ENCODE measurements at places on chromosomes 11 and 22.

- DNase-seq, result no peak
Measured at GRCh38 chr11:133830931-133831907, 14.1 kb downstream of the SPATA19 start.

DNA sequence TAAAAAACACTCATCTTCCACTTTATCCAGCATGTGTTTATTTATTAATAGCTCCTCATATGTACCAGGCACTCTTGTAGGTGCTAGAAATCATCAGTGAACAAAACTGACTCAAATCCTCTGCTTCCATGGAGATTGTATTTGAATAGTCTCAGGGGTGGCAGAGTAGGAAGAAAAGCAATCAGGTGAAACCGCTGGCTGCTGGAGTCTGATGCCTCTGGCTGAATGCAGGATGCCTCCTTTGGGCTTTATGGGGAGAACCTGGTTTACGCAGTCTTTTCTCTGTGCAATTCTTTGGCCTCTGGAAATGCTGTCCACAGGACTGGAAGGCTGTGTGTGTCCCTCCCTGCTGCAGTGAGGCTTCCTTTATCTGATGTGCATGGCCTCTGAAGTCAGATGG, 12.8 kb upstream of the OSBP2 start:
- no peak for DNase-seq

DNA sequence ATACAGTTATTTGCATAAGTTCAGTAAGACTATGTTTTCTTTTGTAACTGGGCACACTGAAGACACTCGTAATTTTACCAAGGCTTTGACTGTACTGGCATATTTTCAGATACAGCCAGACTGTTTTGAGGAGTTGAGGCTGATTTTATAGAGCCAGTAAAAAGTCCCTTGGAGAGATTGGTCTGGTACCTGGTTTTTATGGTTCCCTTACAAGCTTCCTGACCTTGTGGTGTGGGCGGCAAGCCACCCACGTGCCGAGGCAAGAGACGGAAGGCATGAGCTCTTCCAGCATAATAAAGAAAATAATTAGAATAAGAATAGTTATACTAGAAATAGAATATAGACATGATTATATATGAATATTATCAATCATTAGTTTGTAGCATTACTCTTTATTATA, 11.3 kb upstream of the GSTP1 start:
- no peak for DNase-seq

DNA sequence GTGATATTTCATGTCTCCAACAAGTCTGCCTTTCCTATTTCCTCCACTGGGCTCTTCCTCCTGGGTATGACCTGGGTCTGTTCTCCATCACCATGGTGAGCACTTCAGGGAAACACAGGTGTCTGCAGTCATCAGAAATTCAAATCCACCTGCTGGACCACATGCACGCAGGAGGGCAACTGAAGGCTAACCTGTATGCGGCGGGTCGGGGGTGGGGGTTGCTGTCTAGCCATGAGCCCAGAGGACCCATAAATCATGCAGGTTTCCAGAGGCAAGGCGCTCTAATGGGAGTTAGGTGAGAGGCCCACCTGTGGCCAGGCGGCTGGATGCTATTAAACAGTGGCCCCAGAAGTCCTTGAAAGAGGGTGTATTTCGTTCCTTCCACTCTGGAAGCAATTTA, 11.1 kb upstream of the PAMR1 start:
- no peak for DNase-seq

GRCh38 chr11:117919341-117919740, 9.9 kb downstream of the TMPRSS13 start:
- no peak for DNase-seq

DNA sequence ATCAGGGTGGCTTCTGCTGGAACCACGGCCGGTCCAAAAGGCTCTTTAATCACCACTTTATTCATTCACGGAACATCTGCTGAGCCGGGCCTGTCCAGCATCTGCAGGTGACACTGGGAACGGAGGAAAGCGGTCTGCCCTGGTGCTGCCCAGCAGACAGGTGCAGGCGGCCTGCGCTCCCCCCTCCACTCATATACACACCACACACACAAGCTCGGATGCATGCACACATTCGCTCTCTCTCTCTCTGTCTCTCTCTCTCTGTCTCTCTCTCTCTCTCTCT, 736.9 kb downstream of the BRD1 start:
- no peak for DNase-seq

- peak; percentile 62 for DNase-seq
Measured at GRCh38 chr11:119175493-119176077, 7.1 kb downstream of the NLRX1 start.

DNA sequence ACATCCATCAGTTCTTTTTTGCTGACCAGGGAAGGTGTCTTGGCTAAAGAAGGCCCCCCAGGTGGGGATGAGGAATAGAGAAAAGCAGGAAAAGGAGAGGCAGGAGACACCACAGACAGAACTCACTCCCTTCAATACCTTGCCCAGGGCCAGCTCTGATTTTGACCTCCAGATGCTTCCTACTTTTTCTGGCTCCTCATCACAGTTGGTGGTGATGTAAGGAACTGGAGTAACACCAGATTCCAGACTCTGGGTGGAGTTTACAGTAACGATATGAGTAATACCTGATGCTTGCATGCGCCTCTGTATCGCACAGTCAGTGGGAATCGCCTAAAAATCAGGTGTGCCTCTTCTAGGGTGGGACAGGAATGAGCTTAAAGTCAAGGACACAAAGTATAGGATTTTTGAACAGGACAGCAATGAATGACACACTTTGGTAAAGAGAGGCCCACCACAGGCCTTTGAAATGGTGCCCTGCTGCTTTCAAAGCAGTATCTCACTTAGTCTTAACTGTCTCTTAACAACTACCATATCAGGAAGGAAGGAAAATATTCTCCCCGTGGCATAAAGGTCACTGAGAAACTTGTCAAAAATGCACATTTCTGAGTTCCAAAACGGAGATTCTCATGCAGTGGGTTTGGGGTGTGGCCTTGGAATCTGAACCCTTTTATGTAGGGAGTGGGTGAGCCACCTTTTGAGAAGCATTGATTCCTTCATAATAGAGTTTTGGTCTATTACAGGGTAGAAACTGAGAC, 140.8 kb downstream of the SNX19 start:
- DNase-seq, result peak; percentile 69

DNA sequence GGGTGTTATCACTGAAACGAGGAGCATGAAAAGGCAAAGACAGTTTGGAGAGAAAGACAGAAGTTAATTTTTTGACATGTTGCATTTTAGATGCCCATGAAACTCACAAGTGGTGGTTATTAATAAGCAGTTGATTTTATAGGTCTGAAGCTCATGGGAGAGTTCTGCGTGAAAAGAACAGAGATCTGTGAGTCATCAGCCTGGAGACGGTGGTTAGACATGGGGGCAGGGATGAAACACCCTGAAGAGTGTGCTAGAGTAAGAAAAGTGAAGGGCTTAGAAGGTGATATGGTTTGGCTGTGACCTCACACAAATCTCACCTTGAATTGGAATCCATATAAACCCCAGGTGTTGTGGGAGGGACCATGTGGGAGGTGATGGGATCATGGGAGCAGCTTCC, 289.1 kb upstream of the ISX start:
- DNase-seq, result no peak

GRCh38 chr11:33551051-33551450, 149.6 kb downstream of the C11orf91 start:
- no peak for DNase-seq

Data from ELR (cell line).